NCI-H1092 (cell line): ENCODE measurements at places on chromosomes 5 and 9.
A peak's percentile ranks its signal among the peaks of the same experiment; 100 is the strongest.

GRCh38 chr5:5979377-5979760 is 399.0 kb downstream of the MED10 start:
- DNase-seq, result no peak

GRCh38 chr9:127521919-127522304 is 70.6 kb downstream of the LRSAM1 start:
- no peak for DNase-seq

GRCh38 chr9:123998278-123998925 is 13.2 kb upstream of the LHX2 start:
- DNase-seq, result no peak

- DNase-seq, result no peak
These were observed 7.4 kb downstream of the GAS1 start for GRCh38 chr9:86939891-86940290.

DNA sequence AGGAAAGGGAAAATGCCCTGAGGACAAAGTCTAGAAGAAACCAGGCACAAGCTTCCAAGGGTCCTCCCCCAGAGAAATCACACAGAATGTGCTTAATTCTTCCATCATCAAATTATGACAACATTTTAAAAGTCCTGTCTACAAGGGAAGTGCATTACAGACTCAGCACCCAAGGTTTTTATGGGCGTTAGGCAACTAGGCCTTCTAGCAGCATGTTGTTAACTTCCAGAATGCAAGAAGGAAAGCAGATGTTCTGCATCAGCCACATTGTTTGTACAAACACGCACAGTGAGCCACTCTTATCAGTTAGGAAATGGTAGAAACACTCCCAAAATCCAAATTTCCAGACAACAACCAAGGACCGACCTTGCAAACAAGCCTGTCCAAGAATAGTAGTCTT is 26.5 kb downstream of the SMC5 start:
- DNase-seq, result no peak

GRCh38 chr9:91220021-91220420 is 141.7 kb downstream of the AUH start:
- no peak for DNase-seq

GRCh38 chr9:135078361-135078821 is 9.1 kb upstream of the OLFM1 start:
- no peak for DNase-seq

DNA sequence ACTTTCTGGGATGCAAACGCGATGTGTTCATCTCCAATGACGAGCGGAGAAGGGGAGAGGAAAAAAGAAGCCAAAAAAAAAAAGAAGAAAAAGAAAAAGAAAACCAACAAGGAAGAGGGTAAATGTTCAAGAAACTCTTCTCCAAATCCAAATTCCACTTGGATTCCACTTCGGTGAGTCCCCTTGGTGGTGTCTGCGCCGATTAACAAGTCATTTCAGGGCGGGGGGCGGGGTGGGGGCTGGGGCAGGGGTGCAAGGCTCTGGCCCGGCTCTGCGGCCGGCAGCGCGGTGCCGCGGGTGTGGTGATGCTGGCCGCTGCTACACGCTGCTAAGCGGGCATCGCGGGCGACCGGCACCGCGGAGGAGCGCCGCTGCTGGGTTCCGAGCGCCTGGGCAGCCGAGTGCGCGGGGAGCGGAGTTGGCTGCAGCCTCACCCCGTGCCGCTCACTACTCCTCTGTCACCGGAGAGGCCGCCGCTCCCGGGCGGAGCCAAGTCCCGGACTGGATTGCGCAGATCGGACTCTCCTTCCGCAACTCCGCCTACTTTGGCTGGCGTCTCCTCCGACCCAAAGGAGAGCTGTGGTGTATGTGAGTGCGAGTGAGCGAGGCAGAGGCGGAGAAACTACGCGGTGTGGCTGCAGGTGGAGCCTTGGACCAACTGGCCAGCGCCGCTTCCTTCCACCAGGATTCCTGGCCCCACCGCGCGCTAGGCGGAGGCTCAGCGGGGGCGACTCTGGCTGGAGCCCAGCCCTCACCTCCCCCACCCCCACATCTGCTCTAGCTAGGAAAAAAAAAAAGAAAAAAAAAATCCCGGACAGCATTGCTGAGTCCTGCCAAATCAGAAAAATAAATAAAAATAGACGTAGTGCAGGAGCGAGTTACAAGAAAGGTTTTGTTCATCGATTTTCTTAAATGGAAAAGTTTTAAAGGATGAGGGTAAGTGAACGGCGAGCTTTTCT is at the start of gene SEMA6A:
TSS of gene SEMA6A (minus strand) at position 457 of the 959 bp plus-strand sequence. CDS start 69,879 bp downstream, outside the sequence.
- peak; percentile 57 for DNase-seq

DNA sequence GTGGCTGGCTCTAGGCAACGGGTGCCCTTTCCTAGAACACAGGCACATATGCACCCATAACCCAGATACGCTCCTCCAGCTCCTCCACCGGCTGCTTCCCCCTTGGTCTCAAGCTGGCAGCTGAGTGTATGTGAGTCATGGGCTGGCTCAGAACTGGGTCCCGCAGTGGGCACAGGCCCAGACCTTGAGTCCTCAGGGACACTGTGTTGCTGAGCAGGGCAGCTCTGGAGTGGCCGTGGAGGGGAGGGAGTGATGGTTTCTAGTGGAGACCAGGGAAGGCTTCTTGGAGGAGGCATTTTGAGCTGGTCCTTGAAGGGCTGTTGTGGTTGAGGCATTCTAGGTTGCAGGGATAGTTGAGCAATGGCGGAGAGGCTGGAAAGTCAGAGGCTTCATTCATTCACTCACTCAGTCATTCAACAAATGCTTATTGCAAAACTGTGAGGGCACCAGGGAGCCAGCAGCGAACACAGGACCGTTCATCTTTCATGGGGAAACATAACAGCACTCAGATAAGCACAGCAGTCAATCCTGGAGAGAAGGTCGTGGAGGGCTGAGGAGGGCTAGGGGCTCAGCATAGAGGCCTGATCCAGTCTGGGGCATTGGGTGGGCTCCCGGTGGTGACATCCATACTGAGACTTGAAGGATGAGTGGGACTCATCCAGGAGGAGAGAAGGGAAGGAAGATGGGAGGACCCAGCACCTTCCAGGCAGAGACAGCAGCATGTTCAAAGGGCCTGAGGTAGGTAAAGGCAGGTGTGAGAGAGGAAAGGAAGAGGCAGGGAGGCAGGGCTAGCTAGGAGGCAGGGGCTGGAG is 2.4 kb downstream of the BBLN start:
- no peak for DNase-seq

GRCh38 chr5:133354323-133355185 is 257.8 kb downstream of the FSTL4 start:
- DNase-seq, result no peak

DNA sequence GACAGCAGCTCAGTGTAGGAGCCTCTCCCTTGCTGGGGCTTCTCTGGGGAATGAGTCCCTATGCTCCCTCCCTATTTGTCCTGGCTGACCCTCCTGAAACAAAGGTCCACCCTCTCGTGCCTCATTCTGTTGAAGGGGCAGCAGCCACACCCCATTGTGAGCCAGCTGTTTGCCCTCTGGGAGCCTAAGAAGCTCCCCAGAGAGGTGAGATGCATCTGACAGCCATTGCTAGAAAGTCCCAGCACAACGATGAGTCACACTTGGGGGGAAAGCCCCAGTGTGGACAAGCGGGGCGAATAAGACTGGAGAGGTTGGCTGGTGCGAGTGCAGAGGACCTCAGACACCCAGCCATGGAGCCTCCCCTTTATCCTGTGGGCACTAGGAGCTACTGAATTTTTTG is 101.4 kb downstream of the PPARGC1B start:
- DNase-seq, result no peak

DNA sequence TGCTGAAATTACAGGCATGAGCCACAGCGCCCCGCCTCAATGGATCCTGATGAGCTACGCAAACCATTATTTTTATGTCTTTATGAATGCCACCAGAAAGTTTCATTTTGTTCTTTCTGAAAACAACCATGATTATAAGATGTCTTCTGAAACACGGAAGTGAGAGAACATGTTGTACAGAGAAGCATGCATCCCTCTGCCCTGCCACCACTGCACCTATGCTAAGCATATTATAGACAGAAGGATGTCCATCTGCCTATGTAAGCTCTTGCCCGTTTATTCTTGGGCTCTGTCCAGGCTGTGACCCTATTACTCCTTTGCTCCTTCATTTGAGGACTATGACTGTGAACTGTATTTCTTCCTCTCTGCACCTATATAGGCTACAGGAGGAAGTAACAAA is 74.3 kb downstream of the GRAMD2B start:
- no peak for DNase-seq

DNA sequence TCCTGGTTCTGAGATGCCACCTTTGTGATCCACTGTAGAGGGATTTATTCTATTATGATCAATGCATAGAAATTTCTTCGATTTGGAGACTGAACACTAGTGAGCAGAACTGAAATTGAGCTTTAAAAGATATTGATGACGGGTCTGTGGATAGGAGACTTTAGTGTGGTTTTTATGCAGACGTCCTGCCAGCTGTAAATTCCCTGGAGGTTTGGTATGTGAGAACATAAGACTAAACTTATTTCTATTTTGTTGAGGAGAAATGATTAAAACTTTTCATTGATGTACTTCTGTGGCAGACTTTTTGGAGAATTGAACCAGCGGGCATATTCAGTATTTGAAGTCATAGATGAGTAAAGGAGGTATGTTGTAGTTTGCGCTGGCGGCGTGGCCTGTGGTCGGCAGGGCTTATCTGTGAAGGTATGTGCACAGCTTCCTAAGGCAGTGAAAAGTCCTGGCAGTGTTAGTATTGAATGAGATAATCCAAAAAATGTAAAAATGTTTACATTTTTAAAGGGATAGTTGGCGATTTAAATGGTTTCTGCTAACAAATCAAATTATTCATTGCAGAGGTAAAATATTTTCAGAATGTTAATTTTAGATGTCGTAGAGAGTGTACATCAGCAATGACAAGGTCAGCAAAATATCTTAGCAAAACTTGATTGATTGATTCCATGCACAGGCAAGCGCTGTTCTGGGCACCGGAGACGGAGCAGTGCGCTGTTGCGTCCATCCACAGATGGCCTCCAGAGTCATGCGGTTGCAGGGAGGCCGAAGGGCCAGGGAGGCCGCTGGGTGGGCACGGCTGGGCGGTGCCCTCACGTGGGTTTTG is 20.4 kb downstream of the TENT4A start:
- DNase-seq, result no peak

- DNase-seq, result no peak
These were observed 102.0 kb downstream of the PHF2 start for GRCh38 chr9:93678199-93679019.

DNA sequence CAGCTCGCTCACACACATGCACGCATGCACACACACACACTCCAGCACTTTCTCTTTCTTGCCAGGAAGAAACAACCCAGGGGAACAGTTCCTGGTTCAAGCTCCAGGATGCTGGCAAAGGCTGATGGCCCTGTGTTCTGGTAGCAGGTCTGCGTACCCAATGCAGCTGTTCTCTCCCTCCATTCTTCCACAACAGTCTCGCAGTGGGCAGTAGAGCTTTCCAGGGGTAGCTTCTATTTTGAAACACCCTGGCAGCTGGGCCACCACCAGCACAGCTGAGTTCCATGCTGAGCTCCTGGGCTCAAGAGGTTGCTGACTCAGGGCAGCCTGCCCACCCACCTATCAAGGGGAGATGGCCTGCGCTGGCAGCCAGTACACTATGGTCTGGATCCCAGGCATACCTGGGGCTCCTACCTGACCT is 4.7 kb downstream of the VDAC1 start:
- no peak for DNase-seq

GRCh38 chr5:57559110-57559635 is 76.6 kb upstream of the ACTBL2 start:
- DNase-seq, result no peak

DNA sequence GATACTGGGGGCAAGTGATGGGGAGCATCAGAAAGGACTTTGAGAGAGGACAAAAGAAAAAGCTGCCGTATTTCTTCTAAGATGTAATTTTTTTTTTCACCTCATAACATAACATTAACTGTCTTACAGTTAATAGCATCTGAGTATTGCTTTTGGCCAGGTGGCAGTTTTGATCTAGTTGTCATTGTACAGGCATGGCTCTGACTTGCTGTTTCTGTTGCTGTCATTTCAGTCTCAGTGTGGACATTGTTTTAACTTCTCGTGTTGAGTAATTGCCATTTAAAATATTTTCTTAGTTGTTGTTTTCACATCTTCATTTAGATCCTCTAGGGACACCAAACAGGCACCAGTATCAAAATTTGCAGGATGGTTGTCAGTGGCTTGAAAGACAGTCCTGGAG is 12.4 kb downstream of the SMAD5 start:
- DNase-seq, result no peak

- no peak for DNase-seq
These were observed 597.0 kb downstream of the PTPRD start for GRCh38 chr9:10015755-10016154.

GRCh38 chr5:112165897-112166737 is 253.0 kb downstream of the EPB41L4A start:
- DNase-seq, result no peak

- no peak for DNase-seq
These were observed 82.4 kb downstream of the SNCAIP start for GRCh38 chr5:122394284-122394930.

- DNase-seq, result no peak
These were observed 279.1 kb downstream of the HSPA4 start for GRCh38 chr5:133330956-133331355.
